Transverse colon (tissue), 4 donors: ENCODE measurements at places on chromosomes 13 and 19. TPM values are rescaled to one million over a fixed set of nuclear protein-coding genes. Genes with fewer than 3 reads are reported as not detected.

PTH2 gene
- not detected for total RNA-seq

MAB21L1 gene
- total RNA-seq, result 0.48 TPM

EMP3 gene
- 5.2 TPM for total RNA-seq

APOC4 gene
- total RNA-seq, result not detected

WDR88 gene
- not detected for total RNA-seq

COX6B2 gene
- 4.0 TPM for total RNA-seq

SAMD1 gene
- 37.3 TPM for total RNA-seq

SBK3 gene
- total RNA-seq, result not detected

KASH5 gene
- not detected for total RNA-seq
